BJ (cell line): ENCODE measurements at places on chromosomes 3 and 15. TPM values are rescaled to one million over a fixed set of nuclear protein-coding genes. Genes with fewer than 3 reads are reported as not detected.

The ELL3 gene
- polyA plus RNA-seq = 1.2 and 2.0 TPM in 2 replicates

The ITIH3 gene
- 1.3 and 1.7 TPM in 2 replicates for polyA plus RNA-seq

The ZNF662 gene
- polyA plus RNA-seq = 1.2 and 2.1 TPM in 2 replicates

GRCh38 chr15:45842151-45842550 is 207.3 kb downstream of the SQOR start:
- DNase-seq = no peak

DNA sequence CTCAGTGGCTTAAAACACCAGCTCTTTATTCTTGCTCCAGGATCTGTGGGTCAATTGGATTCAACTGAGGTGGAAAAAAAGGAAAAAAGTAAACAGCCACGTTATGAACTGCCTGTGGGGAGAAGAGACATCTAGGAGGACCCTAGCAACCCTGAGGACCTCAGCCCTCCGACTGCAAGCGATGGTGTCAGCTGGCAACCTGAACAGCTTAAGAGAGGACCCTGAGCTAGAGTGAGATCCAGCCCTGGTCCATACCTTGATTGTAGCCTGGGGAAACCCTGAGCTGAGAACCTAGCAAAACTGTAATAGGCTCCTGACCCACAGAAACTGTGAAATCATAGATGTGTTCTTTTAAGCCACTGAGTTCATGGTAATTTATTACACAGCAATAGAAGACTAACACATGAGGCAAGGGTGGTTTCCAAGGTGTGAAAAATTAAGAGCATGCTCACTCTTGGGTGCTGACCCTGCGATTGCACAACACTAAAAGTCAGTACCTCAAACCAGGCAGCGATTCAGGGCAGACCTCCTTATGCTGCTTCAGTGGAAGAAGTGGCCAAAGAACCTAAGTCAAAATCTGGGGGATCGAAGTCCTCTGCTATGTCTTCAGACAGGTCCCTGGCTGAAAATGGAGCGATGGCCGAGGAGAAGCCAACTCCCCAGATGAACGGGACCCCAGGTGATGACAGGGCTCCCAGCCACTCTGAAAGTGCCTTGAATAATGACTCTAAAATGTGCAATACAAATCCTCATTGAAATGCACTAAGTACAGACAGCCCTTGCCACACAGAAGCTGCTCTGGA is 57.7 kb downstream of the GASK1A start:
- no peak for DNase-seq
